ENCODE measurements at places on chromosomes 6 and 20. TPM values are rescaled to one million over a fixed set of nuclear protein-coding genes. Genes with fewer than 3 reads are reported as not detected.

The FOXA2 gene
- 0.35 TPM for total RNA-seq

The BHLHE23 gene
- total RNA-seq: not detected

The DLGAP4 gene
- 0.57 TPM for total RNA-seq

The SLC4A11 gene
- not detected for total RNA-seq

The ZNF322 gene
- total RNA-seq: 9.1 TPM

The TAB2 gene
- total RNA-seq: 27.3 TPM

The SEMG1 gene
- total RNA-seq: not detected

The FRK gene
- total RNA-seq: 0.16 TPM

The HLA-DOB gene
- 1.8 TPM for total RNA-seq

The TAGAP gene
- total RNA-seq: not detected

DNA sequence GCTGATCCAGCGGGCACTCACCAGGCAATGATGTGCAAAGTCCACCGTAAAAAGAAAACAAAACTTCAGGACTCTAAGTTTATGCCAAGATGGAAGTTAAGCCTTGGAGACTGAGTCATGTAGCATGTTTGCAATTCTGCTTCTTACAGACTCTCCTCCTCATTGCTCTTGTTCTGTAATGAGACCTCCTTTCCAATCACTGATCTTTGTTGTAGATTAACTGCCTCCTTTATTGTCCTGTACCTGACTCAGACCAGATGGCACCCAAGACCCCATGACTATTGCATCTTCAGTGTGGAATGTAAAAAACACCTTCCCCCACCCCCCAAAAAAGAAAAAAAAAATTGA lies 11.2 kb downstream of the NEU1 start:
- DNase-seq: no peak

DNA sequence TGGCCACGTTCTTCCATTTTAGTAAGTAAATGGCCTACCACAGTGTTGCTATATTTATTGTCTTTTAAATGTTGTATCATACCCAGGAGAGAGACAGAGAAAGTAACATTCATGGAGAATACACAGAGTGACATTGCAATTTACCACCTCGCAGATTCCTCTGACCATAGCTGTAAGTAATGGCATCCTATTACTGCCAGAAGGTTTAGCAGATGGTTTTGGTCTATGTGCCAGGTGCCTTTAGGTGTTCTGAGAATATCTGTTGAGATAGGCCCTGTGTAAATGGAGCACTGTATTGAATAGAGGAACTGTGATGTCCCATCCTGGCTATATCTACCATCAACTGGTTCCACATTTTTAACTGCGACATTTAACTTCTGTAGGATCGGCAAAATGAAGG lies 559.6 kb downstream of the KIF16B start:
- no peak for DNase-seq

DNA sequence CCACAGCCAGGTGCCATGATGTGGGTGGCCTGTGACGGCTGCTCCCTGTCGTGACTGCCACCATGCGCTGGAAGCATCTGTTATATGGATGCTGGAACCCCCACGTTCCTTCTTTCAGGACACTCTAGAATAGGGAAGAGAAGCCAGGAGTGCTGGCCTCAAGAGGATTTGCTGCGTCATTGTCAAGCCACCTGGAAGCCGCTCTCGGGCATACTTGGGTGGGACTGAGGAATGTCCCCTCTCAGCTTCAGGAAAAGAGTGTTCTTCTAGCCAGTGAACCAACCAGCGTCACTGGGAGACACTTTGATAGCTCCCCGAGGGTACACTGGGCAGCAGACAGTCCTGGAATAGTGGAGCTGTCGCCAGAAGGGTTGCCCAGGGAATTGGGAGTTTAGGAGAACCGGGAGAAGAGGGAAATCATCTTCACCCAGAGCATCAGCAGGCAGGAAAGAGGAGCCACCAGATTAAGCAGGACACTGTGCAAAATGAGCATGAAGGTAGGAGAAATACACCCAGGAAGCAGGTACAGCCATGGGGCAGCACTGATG lies 130.8 kb upstream of the SASH1 start:
- DNase-seq: no peak

GRCh38 chr6:44395501-44395900 lies 8.0 kb downstream of the CDC5L start:
- no peak for DNase-seq

DNA sequence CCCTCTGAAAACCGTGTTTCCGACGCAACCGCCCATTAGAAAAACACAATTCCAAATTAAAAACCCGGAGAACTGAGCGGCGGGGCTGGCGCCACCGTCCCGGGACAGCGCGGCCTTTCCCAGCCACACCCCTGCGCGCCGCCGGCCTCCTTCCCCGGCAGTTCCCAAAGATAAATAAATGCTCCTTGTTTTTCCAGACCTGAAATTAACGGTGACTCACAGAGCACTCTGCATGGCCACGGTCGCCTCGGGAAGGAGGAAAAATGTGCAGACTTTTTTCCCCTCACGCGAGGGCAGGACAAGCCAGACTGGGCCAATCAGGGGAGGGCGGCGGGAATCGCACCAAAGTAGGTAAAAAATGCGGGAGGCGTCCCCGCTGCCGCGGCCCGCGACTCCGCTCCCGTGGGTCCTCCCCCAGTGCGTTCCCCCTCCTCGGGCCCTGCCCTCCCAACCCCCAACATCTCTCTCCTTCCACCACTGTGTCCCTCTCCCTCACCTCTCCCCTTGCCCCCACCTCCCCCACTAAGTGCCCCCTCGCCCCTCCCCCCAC lies 828 bp upstream of the DSTN start:
- peak; percentile 91 for DNase-seq

- no peak for DNase-seq
These were observed 310.0 kb upstream of the PRND start for GRCh38 chr20:4411744-4412143.

DNA sequence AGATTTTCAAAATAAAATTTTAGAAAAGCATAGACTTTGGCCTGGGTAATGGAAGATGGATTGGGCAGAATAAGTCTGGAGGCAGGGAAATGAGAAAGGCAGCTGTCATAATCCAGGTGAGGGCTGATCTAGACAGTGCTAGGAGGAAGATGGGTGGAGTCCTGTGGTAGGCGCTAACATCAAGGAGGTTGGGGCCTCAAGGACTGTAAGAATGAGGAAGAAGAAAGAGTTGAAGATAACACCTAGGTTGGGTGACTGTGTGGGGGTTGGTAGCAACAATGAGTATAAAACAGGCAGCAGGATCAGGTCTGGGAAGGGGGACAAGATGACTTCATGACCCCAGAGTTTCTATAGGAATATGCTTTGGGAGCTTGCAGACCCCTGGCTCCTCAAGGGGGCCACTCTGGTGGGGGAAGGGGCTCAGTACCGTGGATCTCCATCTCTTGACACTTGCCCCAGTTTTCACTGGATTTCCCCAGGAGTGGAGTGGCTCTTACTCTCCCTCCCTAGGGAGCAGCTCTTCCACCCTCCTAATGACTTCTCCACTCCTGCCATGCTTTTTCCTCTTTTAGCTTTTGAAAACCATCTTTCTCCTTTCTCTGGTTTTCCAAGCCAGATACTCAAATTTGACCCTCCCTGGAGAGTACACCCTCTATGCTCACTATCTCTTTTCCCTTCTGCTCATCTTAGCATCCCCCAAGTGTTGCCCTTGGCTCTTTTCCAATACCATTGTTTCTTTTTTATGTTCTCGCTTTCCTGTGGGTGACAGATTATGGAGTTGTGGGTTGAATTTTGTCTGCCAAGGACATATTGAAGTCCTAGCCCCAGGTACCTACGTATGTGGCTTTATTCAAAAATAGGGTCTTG lies 14.8 kb downstream of the TRIM31 start:
- DNase-seq: no peak

DNA sequence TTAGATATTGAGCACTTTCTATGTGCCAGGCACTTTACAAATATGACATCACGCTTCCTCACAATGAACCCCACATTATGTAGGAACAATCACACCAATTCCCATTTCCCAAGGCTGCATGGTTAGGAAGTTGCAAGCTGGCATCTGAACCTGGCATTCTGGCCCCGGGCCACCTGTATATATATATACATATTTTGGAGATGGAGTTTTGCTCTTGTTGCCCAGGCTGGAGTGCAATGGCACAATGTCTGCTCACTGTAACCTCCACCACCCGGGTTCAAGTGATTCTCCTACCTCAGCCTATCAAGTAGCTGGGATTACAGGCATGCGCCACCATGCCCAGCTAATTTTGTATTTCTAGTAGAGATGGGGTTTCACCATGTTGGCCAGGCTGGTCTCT lies 30.4 kb downstream of the SRC start:
- DNase-seq: no peak

DNA sequence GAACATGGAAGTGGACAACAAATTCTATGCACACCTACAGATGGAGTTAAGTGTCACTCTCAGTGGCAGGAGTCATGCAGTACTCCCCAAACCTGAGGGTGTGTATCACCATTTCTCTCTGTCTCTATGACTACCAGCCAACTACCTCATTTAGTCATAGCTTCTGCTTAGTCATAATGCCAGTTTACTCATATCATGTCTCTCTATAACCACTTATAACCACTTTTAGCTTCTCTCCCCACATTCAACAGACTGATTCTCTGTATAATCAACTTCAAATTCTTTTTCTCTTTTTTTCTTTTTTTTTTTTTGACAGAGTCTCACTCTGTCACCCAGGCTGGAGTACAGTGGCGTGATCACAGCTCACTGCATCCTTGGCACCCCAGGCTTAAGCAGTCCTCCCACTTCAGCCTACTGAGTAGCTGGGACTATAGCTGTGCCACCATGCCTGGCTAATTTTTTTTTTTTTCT lies 13.8 kb upstream of the GTF3C6 start:
- DNase-seq: peak; percentile 33

DNA sequence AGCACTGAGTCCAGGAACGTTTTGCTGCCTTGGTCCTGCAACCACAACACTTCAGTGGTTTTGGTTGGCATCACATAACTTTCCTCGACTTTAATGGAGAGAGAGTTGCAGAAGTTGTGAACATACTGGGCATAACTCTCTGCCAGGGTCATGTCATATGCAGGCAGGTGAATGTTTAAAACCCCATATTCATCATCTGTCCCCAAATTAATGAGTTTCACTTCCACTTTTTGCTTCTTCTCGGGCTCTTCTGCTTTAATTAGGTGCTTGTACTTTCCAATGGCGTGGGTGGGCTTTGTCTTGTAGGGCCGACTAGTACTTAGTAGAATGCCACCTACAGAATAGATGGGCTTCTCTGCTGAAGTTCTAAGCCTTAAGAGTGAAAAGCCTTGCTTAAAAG lies 45.2 kb upstream of the TFAP2A start:
- DNase-seq: no peak

- peak; percentile 43 for DNase-seq
These were observed 50.0 kb downstream of the CNKSR3 start for GRCh38 chr6:154460306-154461071.

DNA sequence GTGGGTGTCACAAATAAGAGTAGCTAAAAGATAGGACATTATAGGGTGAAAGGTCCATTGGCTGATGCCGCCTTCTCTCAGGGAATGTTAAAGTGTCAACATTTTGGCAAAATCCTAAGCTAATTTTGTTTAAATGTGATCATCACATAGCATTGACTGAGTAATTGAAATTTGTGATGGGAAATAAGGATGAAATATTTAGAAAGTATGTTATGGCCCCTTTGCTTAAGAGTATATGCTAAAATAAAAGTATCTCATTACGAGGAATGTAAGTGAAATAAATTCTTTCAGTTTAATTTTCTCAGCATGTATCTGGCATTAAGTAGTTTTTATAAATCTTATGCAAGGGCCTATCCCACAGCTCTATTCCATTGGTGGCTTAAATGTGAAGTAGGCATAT lies 229.2 kb downstream of the PRL start:
- no peak for DNase-seq

DNA sequence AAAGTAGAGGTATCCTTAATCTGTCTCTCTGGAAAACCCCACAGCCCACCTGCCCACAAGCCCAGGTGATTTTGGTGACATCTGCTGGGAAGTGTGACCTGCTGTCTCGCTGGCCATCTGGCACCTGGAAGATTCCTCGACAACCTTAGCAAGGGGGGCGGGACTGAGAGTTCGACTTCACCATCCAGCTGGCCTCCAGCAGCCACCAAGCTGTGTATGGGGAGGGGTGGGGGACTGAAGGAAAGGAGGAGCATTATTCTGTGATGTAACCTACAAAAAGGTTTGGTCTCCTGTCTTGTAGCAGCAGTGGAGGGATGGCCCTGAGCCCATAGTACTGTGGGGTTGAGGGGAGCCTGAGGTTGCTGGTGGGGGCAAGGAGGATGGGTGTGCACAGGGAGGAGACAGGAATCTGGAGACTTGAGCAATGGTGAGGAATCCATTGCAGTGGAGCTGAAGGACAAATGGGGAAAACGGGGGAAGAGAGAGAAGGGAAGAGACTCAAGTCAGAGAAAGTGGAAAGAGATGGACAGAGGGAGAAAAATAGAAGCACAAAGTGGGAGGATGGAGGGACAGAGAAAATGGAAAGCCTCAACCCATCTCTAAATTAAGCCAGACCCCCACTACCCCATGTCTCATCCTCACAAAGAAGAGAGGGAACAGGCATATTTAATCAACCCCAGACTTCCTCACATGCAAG lies 4.0 kb downstream of the LY6G6F start:
- DNase-seq: no peak

DNA sequence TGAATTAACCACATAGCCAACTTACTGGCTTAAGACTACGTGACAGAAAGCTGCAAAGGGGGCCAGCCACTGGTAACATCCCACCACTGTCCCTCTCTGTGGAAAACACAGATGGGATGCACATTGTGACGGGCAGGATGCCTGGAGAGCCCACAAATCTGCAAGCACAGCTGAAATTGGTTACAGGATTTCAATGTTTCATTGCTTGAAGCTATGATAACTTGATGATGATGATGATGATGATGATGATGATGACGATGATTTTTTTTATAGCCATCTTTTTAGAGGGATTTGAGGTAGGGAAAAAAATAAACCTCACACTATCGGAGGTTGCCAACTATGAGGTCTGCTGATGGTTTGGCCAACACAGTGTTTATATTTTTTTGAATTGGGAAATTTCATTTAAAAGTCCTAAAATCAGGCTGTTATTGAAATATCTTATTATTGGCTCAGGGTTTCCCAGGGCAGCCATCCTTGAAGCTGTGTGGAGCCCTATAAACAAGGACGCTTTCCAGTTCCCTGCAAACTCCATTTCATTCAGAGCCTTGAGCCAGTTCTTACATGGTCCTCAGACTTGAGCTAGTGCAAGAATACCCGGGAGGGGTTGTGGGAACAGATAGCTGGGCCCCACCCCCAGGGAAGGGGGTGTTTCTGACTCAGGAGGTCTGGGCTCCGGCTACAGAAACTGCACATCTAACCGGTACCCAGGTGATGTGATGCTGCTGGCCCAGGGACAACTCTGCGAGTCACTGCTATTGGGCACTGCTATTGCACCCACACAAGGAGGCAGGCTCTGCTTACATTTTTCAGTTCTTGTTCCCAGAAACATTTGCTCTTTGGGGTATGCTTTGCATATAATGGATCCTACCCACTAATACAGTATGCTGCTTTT lies 27.1 kb downstream of the BCAS1 start:
- DNase-seq: peak; percentile 78

GRCh38 chr20:47055699-47056369 lies 161.2 kb downstream of the EYA2 start:
- no peak for DNase-seq

Measured in MG63 (cell line).